ENCODE measurements at places on chromosomes 5 and 9.

DNA sequence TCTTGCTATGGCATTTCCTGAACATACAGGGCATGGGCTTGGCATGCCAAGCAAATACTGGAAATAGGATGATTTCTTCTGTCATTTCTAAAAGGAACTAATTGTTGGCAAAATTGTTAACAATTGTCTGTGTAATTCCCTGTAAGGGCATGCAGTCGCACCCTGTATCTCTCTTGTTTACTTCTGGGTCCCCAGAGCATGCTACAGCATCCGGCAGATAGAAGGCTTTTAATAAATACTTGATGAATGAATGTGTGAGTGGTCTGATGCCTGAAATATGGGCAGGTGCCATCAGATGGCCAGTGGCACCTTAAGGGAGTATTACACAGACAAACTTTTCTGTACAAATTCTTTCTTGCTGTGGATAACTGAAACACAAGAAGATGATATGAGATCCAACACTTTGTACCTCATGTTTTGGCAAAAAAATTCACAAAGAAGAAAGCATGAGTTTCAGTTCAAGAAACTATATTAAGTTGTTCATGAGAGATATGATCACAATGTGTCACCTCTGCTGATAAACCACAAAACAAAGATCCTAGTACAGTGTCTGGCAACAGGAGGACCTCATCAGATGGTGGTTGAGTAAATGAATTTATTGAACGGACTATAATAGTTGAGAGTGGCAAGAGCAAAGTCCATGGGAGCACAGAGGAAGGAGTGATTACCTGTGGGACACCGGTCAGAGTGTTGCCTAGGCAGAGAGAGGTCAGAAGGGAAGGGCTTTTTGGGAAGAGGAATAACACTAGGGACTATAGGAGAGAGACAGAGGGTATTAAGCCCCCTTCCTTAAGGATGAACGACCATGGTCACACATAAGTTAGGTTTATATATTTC, 194.2 kb downstream of the ATP10B start:
- DNase-seq: no peak

DNA sequence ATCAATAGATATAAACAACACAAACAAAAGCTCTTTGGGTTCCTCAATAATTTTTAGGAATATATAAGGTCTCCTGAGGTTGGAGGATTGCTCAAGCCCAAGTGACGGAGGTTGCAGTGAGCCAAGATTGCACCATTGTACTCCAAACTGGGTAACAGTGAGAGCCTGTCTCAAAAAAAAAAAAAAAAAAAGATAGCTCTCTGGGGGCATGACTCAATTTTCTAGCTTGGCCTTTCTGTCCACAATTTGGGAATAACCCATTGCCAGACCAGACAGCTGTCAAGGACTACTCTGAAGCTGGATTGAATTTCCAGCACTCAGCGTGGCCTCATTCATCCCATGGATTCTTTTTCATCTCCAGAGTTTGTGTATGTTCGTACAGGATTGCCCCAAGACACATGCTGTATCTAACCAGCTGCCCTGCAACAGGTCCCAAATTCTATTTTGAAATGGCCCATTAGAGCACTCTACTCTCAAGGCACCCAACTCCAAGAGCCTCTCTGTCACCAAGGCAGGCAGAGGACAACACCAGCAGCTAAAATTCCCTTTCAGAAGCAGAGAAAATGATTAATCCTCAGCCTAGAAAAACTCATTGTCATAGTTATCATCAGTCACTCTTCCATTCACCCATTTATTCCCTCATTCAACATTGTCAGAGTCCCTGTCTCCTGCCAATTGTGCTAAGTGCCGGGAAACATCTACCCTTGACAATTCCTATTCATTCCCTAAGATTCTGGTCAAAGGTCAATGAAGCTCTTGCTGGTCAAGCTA, 8.7 kb downstream of the FAM193B start:
- no peak for DNase-seq

DNA sequence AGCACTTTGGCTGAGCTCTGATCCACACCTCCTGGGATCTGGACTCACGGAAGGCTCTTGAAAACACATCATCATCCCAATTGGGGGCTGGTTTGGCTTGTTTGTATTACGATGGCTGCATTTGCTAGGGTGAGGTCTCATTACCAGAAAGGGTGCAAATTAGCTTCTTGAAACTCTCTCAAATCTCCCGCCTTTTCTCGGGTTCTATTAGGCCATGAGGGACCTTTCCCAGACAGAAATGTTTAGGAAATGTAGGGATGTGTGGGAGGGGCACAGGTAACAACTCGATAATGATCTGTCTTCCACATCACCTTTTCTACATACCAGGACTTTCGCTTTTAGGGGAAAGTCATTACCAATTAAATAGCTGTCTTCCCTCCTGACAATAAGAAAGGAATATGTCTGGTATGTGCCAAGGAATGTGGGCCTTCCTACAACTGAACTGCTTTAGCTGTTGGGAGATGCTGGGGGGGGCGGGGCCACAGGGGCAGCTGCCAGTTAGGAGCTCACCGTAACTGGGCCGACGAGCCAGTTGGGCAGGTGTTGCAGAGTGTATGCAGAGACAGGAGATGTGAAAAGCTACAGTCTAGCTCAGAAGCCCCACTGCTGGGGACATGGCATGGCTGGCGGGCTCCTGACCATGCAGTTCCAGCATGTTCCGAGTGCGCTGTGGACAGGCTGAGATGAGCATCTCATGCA, 71.2 kb downstream of the AK8 start:
- DNase-seq: no peak

DNA sequence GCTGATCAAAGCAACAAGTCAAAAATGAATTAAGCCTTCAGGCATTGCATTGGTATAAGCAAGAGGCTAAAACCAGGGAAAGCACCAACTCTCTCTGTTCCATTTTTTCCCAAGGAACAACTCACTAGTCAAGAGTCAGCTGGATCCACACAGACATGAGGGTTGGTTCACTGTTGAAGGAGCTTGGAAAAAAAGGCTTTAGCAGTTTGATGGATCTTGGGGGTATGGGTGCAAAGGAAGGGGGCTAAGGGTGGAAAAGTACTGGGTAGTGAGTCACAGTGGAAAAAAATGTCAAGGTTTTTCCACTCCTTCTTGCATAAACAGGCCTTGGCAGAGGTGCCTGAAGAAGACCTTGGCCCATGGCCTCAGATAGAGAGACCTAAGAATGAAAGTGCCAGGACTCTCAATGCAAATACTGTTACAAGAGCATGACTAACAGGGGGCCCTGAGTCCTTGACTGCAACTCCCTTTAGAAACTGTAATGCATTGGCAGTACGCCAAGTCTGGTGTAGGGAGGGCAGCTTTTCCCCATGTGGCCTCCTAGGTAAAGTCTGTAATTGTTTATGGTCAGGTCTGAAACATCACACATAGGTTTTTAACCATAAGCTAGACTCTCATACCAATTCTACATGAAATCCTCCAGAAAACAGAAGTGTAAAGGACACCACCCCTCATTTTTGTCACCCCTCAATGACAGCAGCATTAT, 23.7 kb downstream of the ACTL7A start:
- peak; percentile 40 for DNase-seq

GRCh38 chr9:94740145-94740840, 13.8 kb downstream of the AOPEP start:
- no peak for DNase-seq

DNA sequence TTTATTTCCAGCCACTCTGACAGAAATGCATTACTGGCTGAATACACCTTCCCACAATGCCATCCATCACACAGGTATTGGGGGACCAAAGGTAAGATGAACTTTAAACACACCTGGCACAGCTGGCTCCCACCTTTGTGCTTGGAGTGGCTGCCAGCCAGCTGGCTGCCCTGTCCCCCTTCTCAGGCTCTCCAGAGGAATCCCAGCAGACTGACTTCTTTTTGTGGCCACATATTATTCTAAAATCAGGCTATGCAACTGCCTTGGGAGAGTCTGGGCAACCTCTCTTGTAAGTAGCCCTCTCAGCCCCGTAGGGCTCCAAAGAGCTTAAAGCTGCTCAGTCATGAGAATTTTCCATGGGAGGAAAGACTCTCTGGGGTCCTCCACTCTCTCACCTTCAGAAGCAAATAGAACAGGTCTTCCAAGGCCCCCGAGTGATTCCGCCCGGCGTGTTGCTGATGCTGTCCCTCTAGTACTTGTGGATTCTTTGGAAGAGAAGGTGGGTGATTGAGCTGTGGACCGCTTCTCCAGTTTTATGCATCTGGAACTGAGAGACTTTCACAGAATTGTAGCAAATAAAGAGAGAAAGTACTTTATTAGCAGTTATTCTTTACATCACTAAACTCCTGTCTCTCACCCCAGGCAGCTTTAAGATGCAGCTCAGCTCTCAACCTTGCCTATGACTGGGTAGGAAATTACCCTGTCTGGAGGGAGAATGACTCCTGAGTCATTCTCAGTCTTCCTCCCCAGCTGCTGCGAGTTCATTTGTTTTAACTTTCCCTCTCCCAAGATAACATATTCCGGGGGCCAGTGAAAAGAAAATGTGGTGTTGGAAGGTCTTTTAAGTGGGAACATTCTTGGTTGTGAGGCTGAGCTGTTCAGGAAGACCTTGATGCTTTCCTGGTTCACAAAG, 159.4 kb upstream of the PITX1 start:
- no peak for DNase-seq

DNA sequence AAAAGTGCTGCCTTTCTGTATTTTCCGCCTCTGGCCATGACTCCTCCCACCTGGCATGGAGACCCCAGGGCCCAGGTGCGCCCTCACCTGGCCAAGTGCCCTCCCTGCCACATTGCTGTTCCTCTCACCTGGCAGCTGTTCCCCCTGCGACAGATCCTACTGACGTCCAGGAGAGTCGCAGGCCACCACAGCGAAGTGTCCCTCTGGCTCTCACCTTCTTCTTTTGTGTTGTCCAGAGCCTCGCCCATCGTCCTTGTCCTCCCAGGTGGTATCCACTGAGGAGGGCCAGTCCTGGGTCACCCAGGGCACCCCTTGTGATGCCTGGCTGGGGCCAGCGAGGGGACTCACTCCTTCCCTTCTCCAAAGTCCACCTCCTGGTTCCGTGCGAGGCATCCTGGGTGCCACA, 2.6 kb downstream of the NKD2 start:
- peak; percentile 42 for DNase-seq

DNA sequence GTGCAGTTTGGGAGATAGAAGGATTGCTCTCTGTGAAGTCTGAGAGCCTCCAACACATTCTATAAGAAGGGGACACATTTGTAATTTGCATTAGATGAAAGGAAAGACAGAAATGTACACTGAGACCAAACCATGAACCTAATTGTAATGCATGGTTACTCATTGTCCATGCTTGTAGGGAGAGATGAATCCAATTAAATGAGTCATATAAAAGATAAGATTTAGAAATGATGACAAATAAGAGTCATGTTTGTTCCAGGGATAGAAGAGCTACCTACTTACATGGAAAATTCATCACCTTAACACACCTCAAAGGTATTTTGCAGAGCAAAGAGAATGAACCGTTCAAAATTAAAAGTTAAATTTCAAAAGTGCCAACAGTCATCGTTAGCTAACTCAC, 85.1 kb downstream of the FBXL7 start:
- no peak for DNase-seq
